Left renal cortex interstitium (tissue), 4 donors: ENCODE measurements at places on chromosomes 4 and X. TPM values are rescaled to one million over a fixed set of nuclear protein-coding genes. Genes with fewer than 3 reads are reported as not detected.

Gene MUC7
- polyA plus RNA-seq = not detected

DNA sequence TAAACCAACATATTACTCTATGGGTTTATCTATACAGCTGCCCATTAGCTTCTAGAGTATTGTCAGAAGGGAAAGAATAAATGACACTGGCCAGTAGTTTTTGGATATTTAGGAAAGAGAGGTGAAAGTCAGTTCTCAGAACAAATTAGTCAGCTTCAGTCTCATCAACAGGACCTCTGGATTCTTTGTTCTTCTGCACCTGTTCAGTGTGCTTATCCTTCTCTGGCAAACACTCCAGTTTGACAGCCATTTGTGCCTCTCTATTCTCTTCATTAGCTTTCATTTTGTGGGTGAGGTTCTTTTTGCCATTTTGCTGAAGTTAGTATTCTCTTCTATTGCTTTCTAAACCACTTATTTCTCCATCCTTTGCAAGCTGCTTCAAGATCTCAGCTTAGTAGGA, 107.0 kb downstream of the PCDH18 start:
- DNase-seq = no peak

- DNase-seq = no peak
Measured at GRCh38 chr4:163042306-163042705, 124.4 kb downstream of the NAF1 start.

- DNase-seq = no peak
Measured at GRCh38 chrX:118418811-118419251, 72.9 kb downstream of the WDR44 start.
